Glutamatergic neuron (in vitro differentiated cells): ENCODE measurements at places on chromosomes 5 and 9. TPM values are rescaled to one million over a fixed set of nuclear protein-coding genes. Genes with fewer than 3 reads are reported as not detected.

The CER1 gene
- total RNA-seq = 3.0 TPM

The DRD1 gene
- total RNA-seq = not detected

The RNF130 gene
- 104 TPM for total RNA-seq

The GZMA gene
- total RNA-seq = not detected

The SLC12A7 gene
- total RNA-seq = 147 TPM

The OTP gene
- 0.17 TPM for total RNA-seq

The UBAP2 gene
- total RNA-seq = 65.1 TPM

The SEMA5A gene
- total RNA-seq = 0.51 TPM

The ZNF483 gene
- 6.5 TPM for total RNA-seq

The FST gene
- 0.98 TPM for total RNA-seq

The IFNA6 gene
- total RNA-seq = not detected

The PCDHB15 gene
- total RNA-seq = 29.5 TPM

The ABLIM3 gene
- 19.0 TPM for total RNA-seq

The NMUR2 gene
- total RNA-seq = not detected

The C8G gene
- 14.5 TPM for total RNA-seq

The IL9 gene
- not detected for total RNA-seq

The CBY3 gene
- not detected for total RNA-seq

The ZBED3 gene
- 7.0 TPM for total RNA-seq

The MGAT4B gene
- total RNA-seq = 140 TPM

The FBP2 gene
- total RNA-seq = not detected

The TNC gene
- 34.5 TPM for total RNA-seq

The BHMT2 gene
- total RNA-seq = not detected

The PCDHA1 gene
- 0.69 TPM for total RNA-seq

The PCDHGB3 gene
- 6.2 TPM for total RNA-seq

The FOXI1 gene
- total RNA-seq = not detected
